ENCODE measurements at places on chromosomes 11 and 22. TPM values are rescaled to one million over a fixed set of nuclear protein-coding genes. Genes with fewer than 3 reads are reported as not detected.

CFAP300 gene
- polyA plus RNA-seq = 2.5 TPM

HBD gene
- polyA plus RNA-seq = 0.30 TPM

RNF215 gene
- polyA plus RNA-seq = 6.7 TPM

RIMBP3B gene
- polyA plus RNA-seq = not detected

CAPN5 gene
- polyA plus RNA-seq = 1.2 TPM

PKNOX2 gene
- 0.77 TPM for polyA plus RNA-seq

GGTLC3 gene
- polyA plus RNA-seq = not detected

LPXN gene
- 7.5 TPM for polyA plus RNA-seq

C22orf31 gene
- not detected for polyA plus RNA-seq

NXPE4 gene
- polyA plus RNA-seq = not detected

SLC5A12 gene
- polyA plus RNA-seq = not detected

TEX54 gene
- polyA plus RNA-seq = not detected

TYMP gene
- 49.1 TPM for polyA plus RNA-seq

HTR3A gene
- polyA plus RNA-seq = 0.06 TPM

PDE3B gene
- polyA plus RNA-seq = 9.6 TPM

PATE2 gene
- not detected for polyA plus RNA-seq
